Posterior cingulate gyrus (tissue), 11 donors: ENCODE measurements at places on chromosomes 16 and 17.

DNA sequence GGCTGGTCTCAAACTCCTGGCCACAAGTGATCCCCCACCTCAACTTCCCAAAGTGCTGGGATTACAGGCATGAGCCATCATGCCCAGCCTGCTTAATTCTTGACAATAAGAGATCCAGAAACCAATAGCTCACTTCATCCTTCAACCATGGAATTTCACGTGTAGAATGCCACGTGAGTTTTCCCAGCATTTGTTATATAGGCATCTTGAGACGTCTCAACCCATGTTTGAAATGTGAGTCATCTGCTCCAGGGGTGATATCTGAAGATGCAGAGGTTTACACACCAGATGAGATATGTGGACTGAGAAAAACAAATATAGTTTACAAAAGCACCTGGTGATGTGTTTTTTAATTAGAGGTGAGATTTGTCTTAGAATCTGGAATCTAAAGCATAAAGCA, 7.1 kb downstream of the TEKT3 start:
- no peak for DNase-seq

GRCh38 chr17:75839942-75840798, 4.0 kb downstream of the UNC13D start:
- DNase-seq: no peak

DNA sequence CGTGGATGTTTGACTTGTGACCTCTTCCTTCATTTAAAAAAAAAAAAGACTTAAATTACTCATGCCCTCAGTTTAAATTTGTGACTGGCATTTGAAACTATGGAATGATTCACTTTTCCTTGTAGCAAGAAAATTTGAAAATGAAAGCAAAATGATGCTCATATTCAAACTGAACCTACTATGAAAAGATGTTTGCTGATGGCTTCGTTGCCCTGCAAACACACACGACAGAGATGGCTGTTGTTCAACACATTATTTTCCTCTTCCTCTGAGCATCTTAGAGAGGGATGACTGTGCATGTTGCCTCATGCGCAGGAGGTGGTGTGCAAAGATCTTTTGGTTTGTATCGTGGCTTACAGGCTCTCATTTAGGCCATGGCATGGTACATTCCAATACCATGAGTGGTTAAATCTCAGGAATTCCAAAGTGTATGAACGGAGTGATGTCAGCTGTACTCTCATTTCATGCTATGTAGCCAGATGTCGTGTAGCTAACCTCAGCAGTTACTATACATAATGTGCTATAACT, 164.5 kb downstream of the PRKCA start:
- no peak for DNase-seq

DNA sequence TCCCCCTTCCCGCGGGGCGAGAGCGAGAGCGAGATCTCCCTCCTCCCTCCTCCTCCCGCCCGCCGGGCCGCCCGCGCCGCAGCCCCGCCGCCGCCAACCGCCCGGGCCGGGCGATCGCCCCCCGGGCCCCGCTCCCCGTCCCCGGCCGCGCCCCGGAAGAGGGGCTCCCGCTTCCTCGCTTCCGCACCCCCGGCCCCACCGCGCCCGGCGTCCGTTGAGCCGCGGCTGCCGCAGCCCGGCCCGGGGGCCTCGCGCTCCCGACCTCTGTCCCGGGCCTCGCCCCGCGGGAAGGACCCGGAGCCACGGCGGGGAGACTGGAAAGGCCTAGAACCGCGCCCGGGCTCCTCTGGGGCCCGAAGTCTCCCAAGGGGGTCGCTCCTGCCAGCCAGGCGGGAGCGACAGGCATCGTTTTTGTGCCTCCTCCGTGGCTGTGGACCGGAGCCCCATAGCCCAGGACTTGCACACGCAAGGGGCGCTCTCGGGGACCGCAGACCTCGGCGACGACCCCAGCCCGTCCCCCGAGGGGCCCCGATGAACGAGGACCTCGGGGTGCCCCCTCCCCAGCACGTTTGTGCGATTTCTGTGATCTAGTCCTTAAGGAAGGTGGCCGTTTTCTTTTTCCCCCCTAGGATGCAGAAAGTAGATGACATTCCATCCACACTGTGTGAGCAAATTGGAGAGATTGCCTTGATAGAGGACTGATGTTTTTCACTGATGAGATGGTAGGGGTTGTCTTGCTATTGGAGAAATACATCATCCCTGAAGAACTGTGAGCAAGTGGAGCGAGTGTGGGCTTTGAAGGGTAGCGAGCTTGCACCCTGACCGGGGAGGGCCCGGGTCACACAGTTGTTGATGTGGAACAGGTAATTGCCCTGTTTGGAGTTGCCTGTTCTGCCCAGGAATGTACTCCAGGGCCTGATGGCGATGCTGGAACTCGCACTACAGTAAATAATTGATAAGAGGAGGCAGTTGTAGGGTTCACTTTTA, 611 bp downstream of the BANP start:
- DNase-seq: peak; percentile 80

- DNase-seq: peak; percentile 39
Observed at GRCh38 chr17:3502466-3502865, 26.7 kb downstream of the ASPA start.

GRCh38 chr17:43396491-43397060, 2.2 kb upstream of the ARL4D start:
- no peak for DNase-seq
